ENCODE measurements at places on chromosomes 16 and 17. TPM values are rescaled to one million over a fixed set of nuclear protein-coding genes. Genes with fewer than 3 reads are reported as not detected.

DNA sequence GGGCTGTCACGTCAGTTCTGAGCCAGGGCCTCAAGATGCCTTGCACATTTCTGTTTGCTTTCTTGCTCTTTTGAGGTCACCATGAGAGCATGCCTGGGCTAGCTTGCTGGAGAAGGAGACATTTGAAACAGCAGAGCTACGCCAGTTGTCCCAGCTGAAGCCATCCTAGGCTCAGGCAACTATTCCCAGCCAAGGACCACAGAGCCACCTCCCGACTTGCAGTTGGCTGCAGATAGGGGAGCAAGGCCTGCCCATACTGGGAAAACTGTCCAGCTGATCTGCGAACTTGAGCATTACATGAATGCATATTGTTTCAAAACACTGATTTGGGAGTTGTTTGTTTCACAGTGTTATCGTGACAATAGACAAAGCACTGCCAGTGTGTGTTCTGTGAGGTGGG is 340.8 kb downstream of the XYLT1 start:
- DNase-seq = no peak
- H3K4me3 ChIP-seq = no peak overlapping the region
- no peaks in the 10 kb centered on the region for H3K4me1 ChIP-seq
- peaks cover 84% of the 10 kb centered on the region for H3K36me3 ChIP-seq
- no peaks in the 10 kb centered on the region for H3K27me3 ChIP-seq
- H3K27ac ChIP-seq = no peak overlapping the region

- no peaks in the 10 kb centered on the region for H3K4me1 ChIP-seq
- no peak overlapping the region for H3K27ac ChIP-seq
- no peaks in the 10 kb centered on the region for H3K27me3 ChIP-seq
- H3K36me3 ChIP-seq = no peaks in the 10 kb centered on the region
- no peak overlapping the region for H3K4me3 ChIP-seq
Measured at GRCh38 chr16:76346210-76346609, 69.0 kb downstream of the CNTNAP4 start.

DNA sequence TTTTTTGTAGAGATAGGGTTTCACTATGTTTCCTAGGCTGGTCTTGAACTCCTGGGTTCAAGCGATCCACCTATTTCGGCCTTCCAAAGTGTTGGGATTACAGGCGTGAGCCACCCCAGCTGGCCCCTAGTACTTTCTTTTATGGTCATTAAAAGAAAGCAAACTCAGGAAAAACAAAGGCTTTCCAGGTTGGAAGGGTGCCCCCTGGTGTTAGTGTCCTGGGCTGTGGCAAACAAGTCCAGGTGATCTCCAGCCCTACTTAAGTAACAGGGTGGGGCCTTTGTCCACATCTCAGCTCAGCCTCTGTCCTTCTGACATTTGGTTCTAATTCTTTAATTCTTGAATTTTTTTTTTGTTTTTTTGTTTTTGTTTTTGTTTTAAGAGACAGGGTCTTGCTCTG is 6.9 kb downstream of the IGFBP4 start:
- no peak overlapping the region for H3K27ac ChIP-seq
- H3K4me3 ChIP-seq = no peak overlapping the region
- no peak for DNase-seq
- no peaks in the 10 kb centered on the region for H3K27me3 ChIP-seq

DNA sequence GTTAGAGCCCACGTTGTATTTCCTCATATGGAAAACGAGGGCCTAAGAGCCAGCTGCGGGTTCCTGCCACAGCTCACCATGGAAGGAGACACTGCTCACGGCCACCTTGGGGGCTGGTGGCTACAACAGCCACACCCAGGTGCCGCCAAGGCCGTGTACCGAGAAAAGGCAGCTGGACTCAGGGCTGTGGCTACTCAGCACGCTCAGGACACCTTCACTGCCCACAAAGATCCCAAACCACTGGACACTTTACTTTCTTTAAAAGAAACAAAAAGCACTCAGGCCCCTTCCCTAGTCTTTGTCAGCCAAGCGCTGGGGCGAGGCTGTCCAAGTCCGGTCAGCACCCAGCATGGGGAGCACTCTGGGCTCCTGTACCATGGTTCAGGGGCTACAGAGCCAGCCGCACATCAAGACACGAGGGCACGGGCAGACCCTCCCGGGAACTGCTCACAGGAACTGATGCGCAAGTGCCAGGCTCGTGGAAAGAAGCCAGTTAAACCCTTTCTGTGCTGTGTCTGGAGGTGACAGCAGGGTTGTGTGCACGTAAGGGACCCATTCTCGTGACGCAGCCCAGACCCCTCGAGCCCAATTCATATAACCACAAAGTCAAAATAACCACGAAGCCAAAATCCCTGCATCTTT is 18.5 kb downstream of the SLC16A3 start:
- no peaks in the 10 kb centered on the region for H3K27me3 ChIP-seq
- DNase-seq = no peak
- H3K27ac ChIP-seq = peak overlapping the region; percentile 88
- H3K36me3 ChIP-seq = peaks cover 64% of the 10 kb centered on the region

- H3K4me3 ChIP-seq = no peak overlapping the region
- H3K4me1 ChIP-seq = no peaks in the 10 kb centered on the region
Measured at GRCh38 chr16:7090628-7091115, 242.0 kb upstream of the RBFOX1 start.

- peaks cover 9% of the 10 kb centered on the region for H3K36me3 ChIP-seq
- H3K4me1 ChIP-seq = no peaks in the 10 kb centered on the region
- DNase-seq = no peak
- no peaks in the 10 kb centered on the region for H3K27me3 ChIP-seq
- H3K27ac ChIP-seq = no peak overlapping the region
Measured at GRCh38 chr16:96935-97381, 18.9 kb downstream of the MPG start.

GRCh38 chr17:54307351-54307750 is 484.6 kb downstream of the KIF2B start:
- no peak overlapping the region for H3K4me3 ChIP-seq
- H3K4me1 ChIP-seq = no peaks in the 10 kb centered on the region
- H3K36me3 ChIP-seq = no peaks in the 10 kb centered on the region
- no peaks in the 10 kb centered on the region for H3K27me3 ChIP-seq

- no peaks in the 10 kb centered on the region for H3K4me1 ChIP-seq
- H3K36me3 ChIP-seq = no peaks in the 10 kb centered on the region
- no peak for DNase-seq
- no peaks in the 10 kb centered on the region for H3K27me3 ChIP-seq
- no peak overlapping the region for H3K4me3 ChIP-seq
- no peak overlapping the region for H3K27ac ChIP-seq
Measured at GRCh38 chr17:11326492-11326891, 85.5 kb downstream of the SHISA6 start.

GRCh38 chr16:86925067-86925791 is 346.9 kb downstream of the FOXL1 start:
- no peak overlapping the region for H3K4me3 ChIP-seq
- H3K27ac ChIP-seq = no peak overlapping the region
- H3K36me3 ChIP-seq = no peaks in the 10 kb centered on the region

- peaks cover 5% of the 10 kb centered on the region for H3K4me1 ChIP-seq
- no peaks in the 10 kb centered on the region for H3K36me3 ChIP-seq
- DNase-seq = no peak
- no peaks in the 10 kb centered on the region for H3K27me3 ChIP-seq
Measured at GRCh38 chr17:33284022-33284421, 9.1 kb downstream of the ASIC2 start.

Gene ENGASE
- total RNA-seq = 7.1 TPM

Measured in esophagus squamous epithelium (tissue), 5 donors.